ENCODE measurements at places on chromosomes 4 and X.

- no peak for DNase-seq
These were observed 13.7 kb downstream of the OCRL start for GRCh38 chrX:129553619-129554288.

GRCh38 chr4:145824463-145824862, 114.2 kb downstream of the ZNF827 start:
- no peak for DNase-seq

GRCh38 chrX:140092121-140092520, 126.8 kb upstream of the CXorf66 start:
- no peak for DNase-seq

- DNase-seq: no peak
These were observed 125.4 kb downstream of the RASL11B start for GRCh38 chr4:52987392-52988056.

DNA sequence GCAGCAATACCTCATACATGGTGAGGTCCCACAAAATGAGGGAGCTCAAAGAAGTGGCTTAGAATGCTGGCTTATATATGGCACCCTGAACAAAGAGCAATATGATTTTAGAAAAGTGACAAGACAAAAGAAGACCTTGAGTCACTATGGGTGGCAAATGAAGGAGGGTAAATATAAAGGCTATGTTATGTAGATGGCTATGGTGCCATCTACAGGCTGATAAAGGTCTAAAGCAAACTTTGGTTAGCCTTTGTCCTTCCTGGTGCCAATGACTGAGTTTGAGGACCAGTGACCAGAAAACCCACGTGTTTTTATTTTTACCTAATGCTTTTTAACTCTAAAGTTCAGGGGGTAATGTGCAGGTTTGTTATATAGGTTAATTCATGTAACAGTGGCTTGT, 151.8 kb downstream of the CCNG2 start:
- peak; percentile 26 for DNase-seq

DNA sequence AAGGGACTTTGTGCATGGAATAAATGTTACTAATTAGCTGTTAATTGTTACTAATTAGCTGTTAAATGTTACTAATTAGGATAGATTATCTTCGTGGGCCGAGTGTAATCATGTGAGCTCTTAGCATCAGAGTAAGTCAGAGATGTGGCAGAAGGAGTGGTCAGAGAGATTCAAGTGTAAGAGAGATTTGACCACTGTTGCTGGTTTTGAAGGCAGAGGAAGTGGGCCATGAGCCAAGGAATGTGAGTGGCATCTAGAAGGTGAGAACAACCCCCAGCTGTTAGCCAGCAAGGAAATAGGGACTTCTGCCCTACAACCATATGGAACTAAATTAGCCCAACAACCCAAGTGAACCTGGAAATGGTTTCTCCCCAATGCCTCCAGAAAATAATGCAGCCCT, 28.2 kb downstream of the ODAPH start:
- no peak for DNase-seq

GRCh38 chr4:125084608-125085007, 230.1 kb upstream of the FAT4 start:
- no peak for DNase-seq

DNA sequence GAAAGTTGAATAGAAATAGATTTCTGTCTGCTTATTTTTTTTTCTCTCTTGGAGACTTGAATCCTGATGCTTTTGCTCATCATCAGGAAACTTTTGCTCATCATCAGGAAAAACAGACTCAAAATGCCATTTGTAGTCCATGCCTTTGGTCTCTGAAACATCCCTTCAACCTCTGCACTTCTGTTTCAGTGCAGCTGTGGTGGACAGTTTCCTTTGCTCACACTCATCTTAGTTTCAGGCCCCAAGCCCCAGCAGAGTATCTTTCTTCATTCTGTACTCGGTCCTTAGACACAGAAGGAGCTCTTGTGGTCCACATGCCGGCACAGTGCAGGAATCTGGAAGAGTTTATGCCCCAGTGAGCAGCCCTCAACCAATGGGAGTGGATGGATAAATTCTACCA, 337.9 kb downstream of the PPP3CA start:
- DNase-seq: no peak

DNA sequence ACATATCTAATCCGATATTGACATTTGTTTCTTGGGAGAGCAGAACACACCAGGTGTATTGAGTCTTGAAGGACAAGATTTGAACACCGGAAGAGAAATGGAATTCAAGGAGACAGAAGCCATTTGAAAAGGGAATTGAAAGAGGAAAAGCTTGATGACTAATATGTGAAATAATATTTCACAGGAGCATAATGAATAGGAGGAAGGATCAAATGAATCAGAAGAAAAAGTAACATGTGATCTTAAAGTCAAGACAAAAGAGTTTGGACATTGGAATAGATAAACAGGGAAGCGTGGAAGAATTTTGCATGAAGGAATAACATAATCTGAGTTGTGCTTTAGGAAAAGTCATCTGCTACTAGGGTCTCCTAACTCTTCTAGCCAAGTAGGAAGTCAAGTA, 145.5 kb upstream of the PDHA2 start:
- DNase-seq: no peak

GRCh38 chr4:2402941-2403340, 15.5 kb downstream of the ZFYVE28 start:
- no peak for DNase-seq

Measured in NCI-H1436 (cell line).